ENCODE measurements at places on chromosomes 1 and 21. TPM values are rescaled to one million over a fixed set of nuclear protein-coding genes. Genes with fewer than 3 reads are reported as not detected.

The OR6N2 gene
- total RNA-seq = not detected

The DMBX1 gene
- not detected for total RNA-seq

The LCE6A gene
- total RNA-seq = not detected

The TNFRSF9 gene
- not detected for total RNA-seq

The ZYG11A gene
- total RNA-seq = 0.41 TPM

The OR2T11 gene
- total RNA-seq = not detected

The PM20D1 gene
- total RNA-seq = under 0.01 TPM

The NTPCR gene
- 12.6 TPM for total RNA-seq

The GRIK3 gene
- 30.2 TPM for total RNA-seq

The TAL1 gene
- 1.2 TPM for total RNA-seq

The C1orf232 gene
- not detected for total RNA-seq

The GPR52 gene
- 2.9 TPM for total RNA-seq

The CD247 gene
- 1.2 TPM for total RNA-seq

The KCNH1 gene
- total RNA-seq = 10.6 TPM

The OR2G6 gene
- not detected for total RNA-seq

The MPL gene
- total RNA-seq = not detected

The LRRC39 gene
- total RNA-seq = 9.0 TPM

The CLDN17 gene
- not detected for total RNA-seq

The PROK1 gene
- not detected for total RNA-seq

Measured in frontal cortex (tissue), 4 donors.